ENCODE measurements at places on chromosomes 12 and 14.

- DNase-seq, result no peak
Measured at GRCh38 chr14:102957222-102957621, 34.8 kb downstream of the AMN start.

GRCh38 chr14:58941629-58942028, 246.8 kb upstream of the DAAM1 start:
- no peak for DNase-seq

DNA sequence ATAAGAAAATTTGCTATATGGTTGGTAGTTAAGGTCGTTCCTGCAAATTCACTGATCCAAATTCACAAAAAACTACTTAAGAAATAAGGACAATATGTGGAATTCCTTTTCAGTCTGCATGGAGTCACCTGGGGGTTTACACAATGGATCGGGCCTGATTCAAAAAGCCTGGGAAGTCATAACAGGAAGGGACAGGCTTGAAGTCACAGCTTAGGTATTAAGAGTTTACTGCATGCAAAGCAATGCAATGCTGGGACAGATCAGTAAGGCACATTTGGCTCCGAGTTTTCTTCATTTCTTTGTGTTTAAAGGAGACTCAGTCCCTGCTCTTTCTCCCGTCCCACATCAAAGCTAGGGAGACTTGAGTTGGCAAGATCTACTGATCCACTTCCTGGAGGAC, 153.3 kb downstream of the NTF3 start:
- no peak for DNase-seq

DNA sequence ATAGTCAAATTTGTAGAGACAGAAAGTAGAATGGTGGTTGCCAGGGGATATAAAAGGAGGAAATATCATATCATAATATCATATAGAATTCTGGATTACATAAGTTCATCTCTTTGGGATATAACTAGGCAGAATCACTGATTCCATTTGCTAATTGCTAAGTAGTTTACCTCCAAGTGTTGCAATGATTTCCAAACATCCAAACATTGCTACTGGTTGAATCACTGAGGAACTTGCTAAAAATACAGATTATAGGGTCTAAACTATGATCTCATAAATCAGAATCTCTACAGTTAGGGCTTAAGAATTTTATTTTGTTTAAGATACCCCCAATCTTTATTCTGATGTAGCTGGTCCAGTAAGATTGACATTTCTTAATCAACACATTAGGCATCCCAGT, 16.1 kb upstream of the TAS2R42 start:
- DNase-seq, result no peak

All from breast epithelium (tissue), 4 donors.